ENCODE measurements at places on chromosomes 6 and 20. TPM values are rescaled to one million over a fixed set of nuclear protein-coding genes. Genes with fewer than 3 reads are reported as not detected.

- no peaks in the 10 kb centered on the region for H3K27me3 ChIP-seq
- no peak overlapping the region for H3K4me3 ChIP-seq
- H3K36me3 ChIP-seq: peaks cover 21% of the 10 kb centered on the region
- no peaks in the 10 kb centered on the region for H3K4me1 ChIP-seq
- no peak overlapping the region for H3K27ac ChIP-seq
Observed at GRCh38 chr20:21172626-21173025, 46.7 kb downstream of the KIZ start.

- H3K4me1 ChIP-seq: no peaks in the 10 kb centered on the region
- H3K36me3 ChIP-seq: no peaks in the 10 kb centered on the region
- DNase-seq: no peak
- no peak overlapping the region for H3K27ac ChIP-seq
Observed at GRCh38 chr6:100475554-100476320, 11.0 kb upstream of the SIM1 start.

- H3K4me3 ChIP-seq: no peak overlapping the region
- no peaks in the 10 kb centered on the region for H3K36me3 ChIP-seq
- no peaks in the 10 kb centered on the region for H3K27me3 ChIP-seq
- peak overlapping the region; percentile 3 for H3K27ac ChIP-seq
- no peaks in the 10 kb centered on the region for H3K4me1 ChIP-seq
Observed at GRCh38 chr6:85360794-85361642, 88.9 kb upstream of the NT5E start.

- no peaks in the 10 kb centered on the region for H3K36me3 ChIP-seq
- H3K4me3 ChIP-seq: no peak overlapping the region
- no peak for DNase-seq
- no peak overlapping the region for H3K27ac ChIP-seq
- H3K27me3 ChIP-seq: no peaks in the 10 kb centered on the region
Observed at GRCh38 chr6:123945386-123945785, 141.7 kb downstream of the NKAIN2 start.

GRCh38 chr6:169646906-169647567 is 54.8 kb downstream of the WDR27 start:
- H3K27ac ChIP-seq: no peak overlapping the region
- no peak overlapping the region for H3K4me3 ChIP-seq
- no peaks in the 10 kb centered on the region for H3K27me3 ChIP-seq
- no peaks in the 10 kb centered on the region for H3K4me1 ChIP-seq

DNA sequence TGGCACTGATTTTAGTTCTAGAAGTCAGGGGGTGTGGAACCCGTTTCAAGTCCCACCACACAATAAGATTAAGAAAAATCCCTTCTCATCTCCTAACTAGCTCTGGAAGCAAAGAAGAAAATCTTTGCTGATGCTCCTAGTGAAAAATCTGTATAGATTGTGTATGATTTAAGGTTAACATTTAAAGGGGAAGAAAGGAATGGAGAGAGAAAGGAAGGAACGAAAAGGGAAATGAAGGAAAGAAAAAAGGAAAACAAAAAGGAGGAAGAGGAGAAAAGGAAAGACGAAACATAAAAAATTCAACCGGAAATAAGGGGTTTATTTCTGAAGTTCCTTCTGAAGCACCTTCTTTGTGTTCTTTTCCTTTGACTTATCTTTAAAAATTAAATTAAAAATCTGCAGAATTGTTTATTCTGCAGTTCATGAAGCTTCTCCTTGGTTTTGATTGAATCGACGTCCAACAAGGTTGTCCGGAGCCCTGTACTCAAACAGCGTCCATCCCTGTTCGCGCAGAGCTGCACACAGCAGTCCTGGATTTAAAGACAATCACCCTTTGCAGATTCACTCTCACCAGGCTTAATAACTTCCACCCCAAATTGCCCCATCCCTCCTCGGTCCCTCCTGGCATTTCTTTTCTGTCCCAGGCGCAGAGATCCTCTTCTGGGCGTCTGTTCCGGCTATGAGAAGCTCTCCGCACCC is 1.6 kb upstream of the TFAP2B start:
- H3K36me3 ChIP-seq: no peaks in the 10 kb centered on the region
- no peak overlapping the region for H3K4me3 ChIP-seq
- H3K4me1 ChIP-seq: no peaks in the 10 kb centered on the region
- DNase-seq: no peak
- H3K27ac ChIP-seq: no peak overlapping the region
- peaks cover 4% of the 10 kb centered on the region for H3K27me3 ChIP-seq

DNA sequence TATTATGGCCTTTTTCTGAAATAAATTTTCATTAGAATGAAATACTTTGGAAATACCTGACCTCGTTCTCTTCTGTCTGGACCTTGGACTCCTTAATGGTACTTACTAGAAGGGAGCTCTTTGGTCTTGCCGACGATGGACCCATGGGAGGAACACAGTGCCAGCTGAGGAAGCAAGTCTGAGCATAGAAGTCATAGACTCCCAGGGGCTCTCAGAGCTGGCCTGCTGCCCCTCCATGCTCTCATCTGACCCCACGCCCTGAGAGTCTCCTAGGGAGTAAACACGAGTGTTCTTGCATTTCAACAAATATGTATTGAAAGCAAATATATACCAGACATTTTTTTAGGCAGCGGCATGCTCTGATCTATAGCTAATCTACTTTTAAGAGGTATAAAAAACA is 87.8 kb downstream of the PLEKHG1 start:
- H3K4me3 ChIP-seq: no peak overlapping the region
- H3K36me3 ChIP-seq: no peaks in the 10 kb centered on the region
- H3K27ac ChIP-seq: no peak overlapping the region
- DNase-seq: no peak
- no peaks in the 10 kb centered on the region for H3K27me3 ChIP-seq

- no peak overlapping the region for H3K4me3 ChIP-seq
- DNase-seq: no peak
- H3K4me1 ChIP-seq: no peaks in the 10 kb centered on the region
- peaks cover 5% of the 10 kb centered on the region for H3K27me3 ChIP-seq
- peaks cover under 1% of the 10 kb centered on the region for H3K36me3 ChIP-seq
Observed at GRCh38 chr6:168662301-168662936, 221.4 kb downstream of the SMOC2 start.

DNA sequence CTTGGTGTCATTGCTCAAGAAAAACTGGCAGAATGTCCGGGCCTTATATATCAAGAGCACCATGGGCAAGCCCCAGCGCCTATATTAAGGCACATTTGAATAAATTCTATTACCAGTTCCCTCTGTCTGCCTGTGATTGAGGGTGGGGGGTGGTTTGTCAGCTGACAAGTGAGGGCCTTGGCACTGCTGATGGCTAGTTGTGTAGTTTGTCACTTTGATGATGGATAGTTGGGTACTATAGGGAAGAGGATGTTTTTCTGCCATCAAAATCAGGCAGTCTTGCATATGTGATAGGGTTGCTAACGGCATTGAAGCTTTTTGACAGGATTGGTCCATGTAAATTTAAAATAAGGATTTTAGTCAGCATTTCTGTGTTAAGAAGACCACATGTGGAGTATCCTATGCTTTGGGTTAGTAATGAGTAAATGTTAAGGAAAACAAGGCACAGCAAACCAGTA is 2.5 kb downstream of the RPL10A start:
- H3K4me1 ChIP-seq: no peaks in the 10 kb centered on the region
- peak overlapping the region; percentile 86 for H3K27ac ChIP-seq
- DNase-seq: no peak
- peaks cover 6% of the 10 kb centered on the region for H3K36me3 ChIP-seq

- no peaks in the 10 kb centered on the region for H3K27me3 ChIP-seq
- H3K4me3 ChIP-seq: no peak overlapping the region
- no peak overlapping the region for H3K27ac ChIP-seq
- H3K4me1 ChIP-seq: peaks cover 5% of the 10 kb centered on the region
- H3K36me3 ChIP-seq: no peaks in the 10 kb centered on the region
- DNase-seq: no peak
Observed at GRCh38 chr6:36873115-36873514, 1.5 kb downstream of the PPIL1 start.

DNA sequence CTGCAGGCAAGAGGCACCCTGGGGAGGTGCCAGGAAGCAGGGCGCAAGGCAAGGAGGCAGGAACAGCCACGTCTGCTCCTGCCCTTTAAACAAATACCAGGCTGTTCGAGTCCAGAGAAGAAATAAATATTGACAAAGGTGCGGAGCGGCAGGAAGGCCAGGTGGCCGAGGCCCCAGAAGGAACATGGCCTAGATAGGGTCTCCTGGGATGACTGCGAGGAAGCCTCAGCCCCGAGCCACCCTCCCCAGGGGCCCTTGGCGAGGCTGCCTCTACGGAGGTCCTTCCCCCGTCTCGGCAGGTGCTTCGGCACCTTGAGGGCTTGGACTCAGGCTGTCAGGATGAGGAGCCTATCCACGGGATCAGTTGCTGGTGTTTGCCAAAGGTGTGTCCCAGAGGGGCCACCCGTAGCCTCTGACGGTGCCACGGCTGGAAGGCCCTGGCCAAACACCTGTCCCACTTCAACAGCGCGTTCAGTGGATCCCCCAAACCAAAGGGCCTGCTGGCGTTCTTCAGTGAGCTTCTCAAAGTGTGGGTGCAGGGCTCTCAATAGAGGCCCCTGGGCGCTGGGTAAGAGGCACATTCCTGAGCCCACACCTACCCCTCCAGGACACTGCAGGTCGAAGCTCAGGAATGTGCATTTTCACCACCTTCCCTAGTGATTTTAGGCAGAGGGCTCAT is 39.8 kb downstream of the SNX5 start:
- peak overlapping the region; percentile 62 for H3K27ac ChIP-seq
- no peak for DNase-seq
- no peak overlapping the region for H3K4me3 ChIP-seq
- peaks cover 36% of the 10 kb centered on the region for H3K4me1 ChIP-seq
- no peaks in the 10 kb centered on the region for H3K36me3 ChIP-seq
- no peaks in the 10 kb centered on the region for H3K27me3 ChIP-seq

The AKAP12 gene
- 268 TPM for total RNA-seq

The OPRM1 gene
- not detected for total RNA-seq

The EYS gene
- under 0.01 TPM for total RNA-seq

The ANGPT4 gene
- 1.2 TPM for total RNA-seq

The TREM1 gene
- 1.5 TPM for total RNA-seq

The GDAP1L1 gene
- total RNA-seq: not detected
